ENCODE measurements at places on chromosomes 6 and 20. TPM values are rescaled to one million over a fixed set of nuclear protein-coding genes. Genes with fewer than 3 reads are reported as not detected.

PRDM13 gene
- not detected for total RNA-seq

GPX5 gene
- not detected for total RNA-seq

JPH2 gene
- 22.8 TPM for total RNA-seq

ATRN gene
- 52.8 TPM for total RNA-seq

KIFC1 gene
- 17.9 TPM for total RNA-seq

LY6G6F gene
- total RNA-seq: not detected

LTA gene
- not detected for total RNA-seq

STX11 gene
- total RNA-seq: 6.8 TPM

TXLNB gene
- 24.2 TPM for total RNA-seq

FOXC1 gene
- total RNA-seq: 49.3 TPM

DOK5 gene
- 13.8 TPM for total RNA-seq

FLRT3 gene
- total RNA-seq: 57.6 TPM

IL20RA gene
- total RNA-seq: 2.4 TPM

IDH3B gene
- 103 TPM for total RNA-seq

VSX1 gene
- not detected for total RNA-seq

HFE gene
- total RNA-seq: 9.3 TPM

PBOV1 gene
- not detected for total RNA-seq

GGT7 gene
- total RNA-seq: 25.2 TPM

EPB41L1 gene
- 91.2 TPM for total RNA-seq

FOXS1 gene
- total RNA-seq: 5.3 TPM

CTCFL gene
- 0.88 TPM for total RNA-seq

ANKRD6 gene
- total RNA-seq: 22.6 TPM

EMILIN3 gene
- total RNA-seq: 12.0 TPM

TMEM14C gene
- total RNA-seq: 78.5 TPM

FAM83D gene
- 14.1 TPM for total RNA-seq

HTR1B gene
- total RNA-seq: 0.35 TPM

SCGN gene
- total RNA-seq: 0.35 TPM

SEL1L2 gene
- not detected for total RNA-seq

HCK gene
- 11.8 TPM for total RNA-seq

SS18L1 gene
- total RNA-seq: 27.2 TPM

SLA2 gene
- 0.64 TPM for total RNA-seq

TNFRSF21 gene
- total RNA-seq: 25.0 TPM

RPP21 gene
- 27.1 TPM for total RNA-seq

BHLHE23 gene
- not detected for total RNA-seq

SSR1 gene
- total RNA-seq: 59.3 TPM

ERVFRD-1 gene
- not detected for total RNA-seq

GJA10 gene
- total RNA-seq: not detected

PLA2G7 gene
- total RNA-seq: 2.0 TPM

CTAGE9 gene
- total RNA-seq: not detected

ENPP5 gene
- total RNA-seq: 14.6 TPM

ARFGEF3 gene
- 8.1 TPM for total RNA-seq

KHDC1L gene
- total RNA-seq: not detected

RSPH3 gene
- 14.2 TPM for total RNA-seq

CAPN11 gene
- 0.35 TPM for total RNA-seq

FANCE gene
- total RNA-seq: 8.0 TPM

LZTS3 gene
- 16.2 TPM for total RNA-seq

IMPG1 gene
- total RNA-seq: 0.64 TPM

ARMC2 gene
- 4.4 TPM for total RNA-seq

HAO1 gene
- total RNA-seq: not detected
